ENCODE measurements at places on chromosomes 11 and 22.

GRCh38 chr11:10899121-10899830 lies 41.4 kb upstream of the ZBED5 start:
- peak; percentile 100 for DNase-seq

DNA sequence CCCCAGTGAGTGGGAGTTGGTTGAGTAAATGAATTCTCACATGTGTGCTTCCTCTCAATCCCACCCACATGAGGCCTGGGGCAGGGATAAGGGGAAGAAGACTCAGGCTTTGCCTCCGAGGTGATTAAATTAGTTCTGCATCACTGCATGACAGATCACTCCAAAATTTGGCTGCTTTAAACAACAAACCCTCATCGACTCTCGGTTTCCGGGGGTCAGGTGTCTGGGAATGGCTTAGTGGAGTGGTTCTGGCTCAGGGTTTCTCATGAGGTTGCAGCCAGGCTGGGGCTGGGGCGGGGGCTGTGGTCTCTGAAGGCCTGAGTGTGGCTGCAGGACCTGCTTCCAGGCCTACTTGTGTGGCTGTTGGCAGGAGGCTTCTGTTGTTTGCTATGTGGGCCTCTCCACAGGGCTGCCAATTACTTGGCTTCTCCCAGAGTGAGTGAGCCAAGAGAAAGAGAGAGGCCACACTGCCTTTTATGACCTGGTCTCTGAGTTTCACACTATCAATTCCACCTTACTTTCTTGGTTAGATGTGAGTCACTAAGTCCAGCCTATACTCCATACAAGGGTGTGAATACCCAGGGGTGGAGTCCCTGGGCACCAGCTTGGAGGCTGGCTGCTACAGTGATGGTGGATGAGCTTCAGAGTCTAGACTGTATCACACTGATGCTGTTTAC lies 15.9 kb downstream of the MOGAT2 start:
- DNase-seq: peak; percentile 9

- DNase-seq: no peak
Observed at GRCh38 chr22:47804281-47804680, 1041.8 kb downstream of the TBC1D22A start.

- DNase-seq: no peak
Observed at GRCh38 chr11:13561860-13562259, 66.1 kb upstream of the PTH start.

- no peak for DNase-seq
Observed at GRCh38 chr11:2995893-2996554, 3.9 kb upstream of the NAP1L4 start.
